ENCODE measurements at places on chromosomes 11 and 22. TPM values are rescaled to one million over a fixed set of nuclear protein-coding genes. Genes with fewer than 3 reads are reported as not detected.
A peak's percentile ranks its signal among the peaks of the same experiment; 100 is the strongest.

The CHRM1 gene
- 0.12 TPM for polyA plus RNA-seq

The MMP8 gene
- 0.06 TPM for polyA plus RNA-seq

The PYGM gene
- polyA plus RNA-seq: 1.9 TPM

The RTN4RL2 gene
- 3.2 TPM for polyA plus RNA-seq

The GLYAT gene
- 103 TPM for polyA plus RNA-seq

The RAB36 gene
- polyA plus RNA-seq: 14.0 TPM

The RAB38 gene
- polyA plus RNA-seq: 18.5 TPM

- peak; percentile 67 for DNase-seq
Observed at GRCh38 chr22:17199003-17199731, 20.1 kb downstream of the ADA2 start.

- DNase-seq: no peak
Observed at GRCh38 chr11:106389101-106389500, 311.6 kb downstream of the AASDHPPT start.

- DNase-seq: no peak
Observed at GRCh38 chr11:66230156-66230555, 38.3 kb upstream of the RAB1B start.

GRCh38 chr11:61752117-61752924 lies at the start of gene MYRF:
MYRF (plus strand) TSS chr11:61752636; CDS start chr11:61752745, 109 bp downstream.
- DNase-seq: no peak

- DNase-seq: no peak
Observed at GRCh38 chr11:126124231-126124661, 61.6 kb upstream of the CDON start.

DNA sequence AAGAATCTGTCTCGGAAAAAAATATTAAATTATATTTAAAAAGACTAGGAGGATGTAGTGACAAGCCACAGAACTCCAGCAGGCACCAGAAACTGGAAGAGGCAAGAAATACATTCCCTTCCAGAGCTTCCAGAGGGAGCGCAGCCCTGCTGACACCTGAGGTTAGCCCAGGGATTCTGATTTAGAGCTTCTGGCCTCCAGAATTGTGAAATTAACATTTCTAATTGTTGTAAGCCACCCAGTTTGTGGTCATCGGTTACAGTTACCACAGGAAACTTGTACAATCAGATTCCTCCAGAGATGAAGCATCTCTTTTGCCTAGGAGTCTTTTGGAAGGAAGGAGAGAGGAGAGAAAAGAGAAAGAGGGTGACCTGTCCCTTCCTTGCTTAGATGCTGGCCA lies 6.4 kb upstream of the UBASH3B start:
- no peak for DNase-seq

GRCh38 chr11:17850336-17850735 lies 115.8 kb downstream of the KCNC1 start:
- DNase-seq: no peak

DNA sequence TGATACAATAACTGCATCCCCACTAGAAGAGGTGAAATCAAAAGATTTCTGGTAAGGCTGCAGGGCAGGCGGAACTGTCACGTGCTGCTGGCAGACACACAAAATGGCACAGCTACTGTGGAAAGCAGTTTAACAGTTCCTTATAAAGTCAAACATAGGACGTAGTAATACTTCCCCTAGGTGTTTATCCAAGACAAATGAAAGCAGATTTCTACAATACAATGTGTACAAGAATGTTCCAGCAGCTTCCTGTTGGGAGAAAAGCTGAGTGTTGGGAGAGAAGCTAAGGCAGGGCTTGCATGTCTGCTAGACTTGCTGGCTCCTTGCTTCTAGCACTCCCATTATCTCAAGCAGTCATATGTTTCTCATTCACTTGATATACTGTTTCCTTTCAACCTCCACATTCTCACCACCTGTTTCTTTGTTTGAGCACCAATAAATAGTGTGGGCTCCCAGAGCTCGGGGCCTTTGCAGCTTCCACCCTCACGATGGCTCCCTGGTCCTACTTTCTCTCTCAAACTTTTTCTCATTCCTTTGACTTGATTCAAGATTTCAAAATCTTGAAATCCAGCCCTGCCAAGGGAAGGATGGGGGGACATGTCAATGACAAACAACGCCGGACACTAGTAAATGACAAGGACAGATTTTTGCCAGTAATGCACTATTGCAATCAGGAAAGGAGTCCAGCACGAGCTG lies 21.2 kb upstream of the IL17RA start:
- DNase-seq: no peak

GRCh38 chr11:559712-560304 lies 730 bp downstream of the LMNTD2 start:
- DNase-seq: no peak

GRCh38 chr11:73175551-73176144 lies 33.5 kb upstream of the FCHSD2 start:
- no peak for DNase-seq

DNA sequence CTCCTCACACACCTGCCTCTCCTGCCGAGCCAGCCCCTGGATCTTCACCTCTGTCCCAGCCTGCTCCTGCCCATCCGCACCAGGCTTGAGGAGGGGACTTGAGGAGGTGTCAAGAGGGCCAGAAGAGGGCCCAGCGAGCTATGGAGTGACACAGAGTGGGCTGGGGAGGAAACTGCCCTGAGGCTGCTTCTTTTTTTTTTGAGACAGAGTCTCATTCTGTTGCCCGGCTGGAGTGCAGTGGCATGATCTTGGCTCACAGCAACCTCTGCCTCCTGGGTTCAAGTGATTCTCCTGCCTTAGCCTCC lies 21.9 kb upstream of the CDON start:
- DNase-seq: no peak
